ENCODE measurements at places on chromosomes 3 and 15.

DNA sequence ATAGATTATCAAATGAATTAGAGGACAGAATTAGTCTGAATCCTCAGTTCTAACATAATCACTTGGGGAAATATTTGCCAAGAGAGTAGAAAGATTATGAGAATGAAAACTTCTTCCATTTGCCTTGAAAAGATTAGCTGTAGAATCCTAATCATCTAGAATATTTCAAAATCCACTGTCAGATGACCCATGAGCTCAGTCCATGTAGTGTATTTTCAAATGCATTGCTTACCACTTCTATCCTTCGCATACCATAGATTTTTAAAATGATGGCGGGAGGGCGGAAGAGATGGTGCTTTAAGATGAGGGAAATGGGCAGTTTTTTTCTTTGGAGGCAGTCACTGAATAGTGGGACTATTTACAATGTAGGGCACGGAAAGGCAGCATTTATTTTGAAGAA, 136.3 kb downstream of the SLCO3A1 start:
- DNase-seq, result no peak

DNA sequence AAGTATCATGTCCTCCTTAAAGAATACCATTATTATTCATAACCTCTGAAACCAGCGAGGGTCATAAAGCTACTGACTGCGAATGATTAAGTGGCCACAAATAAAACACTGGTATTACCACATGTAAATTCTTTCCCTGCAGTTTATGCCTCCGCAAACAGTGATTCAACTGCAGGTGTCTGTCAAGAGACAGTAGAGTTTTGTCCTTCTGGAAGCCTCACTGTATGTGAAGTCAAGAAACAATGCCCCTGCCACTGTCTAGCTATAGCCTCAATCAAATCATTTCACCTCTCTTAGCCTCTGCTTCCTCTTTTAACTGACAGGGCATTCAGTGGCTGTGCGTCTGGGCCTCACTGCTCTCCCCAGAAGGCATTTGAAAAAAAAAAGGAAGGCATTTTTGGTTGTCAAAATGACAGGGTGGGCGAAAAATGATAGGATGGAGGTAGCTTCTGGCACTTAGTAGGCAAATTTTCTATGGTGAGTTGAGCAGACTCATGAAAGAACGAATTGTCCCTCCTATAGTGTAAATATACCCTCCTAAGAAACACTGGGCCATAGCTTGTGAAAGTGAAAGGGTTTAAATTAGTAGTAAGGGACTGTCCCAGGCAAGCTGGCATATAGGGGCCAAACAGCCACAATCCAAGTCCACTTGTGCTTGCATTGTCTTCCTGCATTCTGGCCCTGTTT, 66.7 kb downstream of the FILIP1L start:
- DNase-seq, result peak; percentile 86

DNA sequence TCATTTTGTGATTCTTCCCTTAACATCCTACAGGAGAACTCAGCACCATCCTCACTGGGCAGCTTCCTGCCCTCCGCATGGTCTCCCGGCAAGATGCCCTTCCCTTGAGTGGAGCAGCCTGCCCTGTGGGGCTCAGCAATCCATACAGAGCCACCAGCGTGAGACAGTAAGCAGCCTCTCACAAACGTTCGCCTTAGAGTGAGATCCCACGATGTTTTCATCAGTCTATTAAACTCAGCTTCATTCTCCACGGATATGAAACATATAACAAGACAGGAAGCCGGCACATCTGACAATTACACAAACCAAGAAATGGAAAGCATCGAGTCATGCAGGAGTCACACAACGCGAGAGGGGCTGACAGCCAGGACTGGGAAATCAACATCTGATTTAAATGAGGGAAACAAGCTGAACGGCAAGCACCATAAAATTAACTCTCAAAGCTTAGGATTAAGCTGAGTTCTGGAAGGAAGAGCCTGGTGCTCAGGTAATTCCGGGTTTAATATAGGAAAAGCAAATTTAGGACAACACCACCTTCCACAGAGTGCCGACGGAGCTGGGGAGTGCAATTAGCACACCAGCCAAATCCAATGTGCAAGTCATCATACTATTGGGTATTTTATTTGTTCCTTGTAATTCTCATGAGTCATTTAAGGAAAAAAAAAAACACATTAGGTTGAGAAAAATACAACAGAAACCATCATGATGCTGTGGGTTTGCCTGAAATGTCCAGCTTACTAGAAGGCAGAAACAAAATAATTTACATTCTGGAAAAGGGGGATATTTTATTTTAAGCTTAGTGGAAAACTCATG, 272.0 kb downstream of the OCA2 start:
- DNase-seq, result peak; percentile 75

DNA sequence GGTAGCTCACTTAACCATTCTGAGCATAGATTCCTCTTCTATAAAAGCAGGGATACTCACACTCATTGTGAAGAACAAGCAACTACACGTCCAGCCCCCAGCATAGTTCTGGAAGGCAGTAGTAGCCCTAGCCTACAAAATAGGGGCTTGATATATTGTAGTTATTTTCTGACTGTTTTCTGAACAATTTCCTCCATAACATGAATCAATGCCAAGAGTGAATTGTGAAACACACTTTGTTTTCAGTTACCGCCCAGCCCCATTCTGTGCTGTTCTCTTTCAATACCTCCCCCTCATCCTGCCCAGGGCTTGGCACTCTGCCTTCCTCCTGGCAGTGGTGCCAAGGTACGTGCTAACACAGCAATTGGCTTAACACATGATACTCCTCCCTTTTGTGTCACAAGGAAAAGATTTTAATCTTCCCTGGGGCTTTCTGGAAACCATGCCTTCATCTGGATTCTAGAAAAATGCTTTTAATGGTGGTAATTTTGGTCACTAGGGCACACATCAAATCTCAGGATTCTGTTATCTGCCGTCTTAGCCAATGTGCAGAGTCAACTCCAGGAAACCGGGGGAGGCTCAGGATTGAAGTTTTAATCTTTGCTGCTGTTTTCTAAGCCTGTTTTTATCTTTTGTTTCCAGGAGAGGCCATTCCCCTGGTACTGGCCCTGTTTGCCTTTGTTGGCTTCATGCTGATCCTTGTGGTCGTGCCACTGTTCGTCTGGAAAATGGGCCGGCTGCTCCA, 37.2 kb downstream of the IL20RB start:
- DNase-seq, result peak; percentile 91

DNA sequence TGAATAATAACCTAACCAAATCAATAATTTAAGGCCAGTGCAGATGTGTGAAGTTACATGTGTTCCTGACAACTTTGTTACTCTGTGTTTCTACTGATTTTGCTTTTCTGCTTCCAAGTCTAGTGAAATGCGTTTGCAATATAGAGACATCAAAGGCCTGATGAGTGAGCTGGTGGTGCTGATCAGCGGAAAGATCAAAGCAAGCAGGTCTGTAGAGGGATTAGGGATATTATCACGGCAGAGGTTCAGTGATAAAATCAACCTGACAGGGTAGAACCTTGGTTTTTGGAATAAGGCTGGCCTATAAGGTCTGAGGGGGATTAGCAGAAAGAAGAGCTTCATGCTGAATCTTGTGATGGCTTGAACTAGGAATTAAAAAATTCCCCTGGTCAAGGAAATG, 111.7 kb downstream of the EDEM1 start:
- DNase-seq, result no peak

GRCh38 chr3:60303160-60303559, 948.1 kb downstream of the FHIT start:
- DNase-seq, result no peak

DNA sequence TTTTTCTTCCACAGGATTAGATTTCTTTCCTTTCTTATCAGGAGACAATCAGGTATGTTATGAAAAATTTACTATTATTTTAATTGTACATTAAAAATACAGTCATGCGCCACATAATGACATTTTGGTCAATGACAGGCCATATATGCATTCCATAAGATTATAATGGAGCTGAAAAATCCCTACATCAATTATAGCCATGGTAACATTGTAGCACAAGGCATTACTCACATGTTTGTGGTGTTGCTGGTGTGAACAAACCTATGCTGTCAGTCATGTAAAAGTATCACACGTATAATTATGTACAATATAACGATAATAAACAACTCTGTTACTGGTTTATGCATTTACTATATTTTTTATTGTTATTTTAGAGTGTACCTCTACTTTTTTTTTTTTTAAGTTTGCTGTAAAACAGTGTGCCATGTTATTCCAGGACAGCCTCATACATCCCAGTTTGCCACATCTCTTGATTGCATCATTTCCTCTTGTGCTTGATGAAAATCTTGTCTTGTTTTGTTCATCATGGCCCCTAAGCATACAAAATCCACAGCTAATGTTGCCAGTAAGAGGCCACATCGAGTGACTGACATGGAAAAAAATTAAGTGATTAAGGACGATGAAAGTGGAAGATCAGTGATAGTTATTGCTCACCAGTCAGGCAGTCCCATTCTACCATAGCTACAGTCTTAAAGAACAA, 21.4 kb downstream of the CALML4 start:
- DNase-seq, result peak; percentile 43

GRCh38 chr3:127099982-127100381, 92.9 kb upstream of the PRR23E start:
- no peak for DNase-seq
